ENCODE measurements at places on chromosomes 12 and 14. TPM values are rescaled to one million over a fixed set of nuclear protein-coding genes. Genes with fewer than 3 reads are reported as not detected.

The AHNAK2 gene
- 0.15 TPM for total RNA-seq

The DCN gene
- not detected for total RNA-seq

The TXNDC16 gene
- 7.6 TPM for total RNA-seq

The TSPAN19 gene
- not detected for total RNA-seq

The IFI27L2 gene
- 38.2 TPM for total RNA-seq

The IPO8 gene
- 60.5 TPM for total RNA-seq

The EGLN3 gene
- 4.0 TPM for total RNA-seq

The KRT79 gene
- not detected for total RNA-seq

GRCh38 chr12:11639454-11639853, 10.0 kb upstream of the ETV6 start:
- no peaks in the 10 kb centered on the region for H3K4me1 ChIP-seq
- H3K4me3 ChIP-seq, result no peak overlapping the region
- H3K27me3 ChIP-seq, result no peaks in the 10 kb centered on the region
- no peak overlapping the region for H3K27ac ChIP-seq

DNA sequence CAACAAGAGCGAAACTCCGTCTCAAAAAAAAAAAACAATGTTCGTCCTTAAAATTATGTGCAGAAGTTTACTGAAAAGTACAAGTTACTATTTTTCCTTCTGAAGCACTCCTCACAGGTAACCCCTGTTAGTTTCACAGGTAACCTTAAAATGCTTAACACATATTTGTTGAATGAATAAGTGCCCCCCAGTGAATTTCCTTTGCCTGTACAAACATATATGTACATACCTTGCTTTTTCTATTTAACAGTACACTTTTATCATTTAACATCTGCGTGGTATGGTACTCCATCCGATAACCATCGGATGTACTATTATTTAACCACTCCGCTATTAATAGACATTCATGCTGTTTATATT, 1.4 kb upstream of the RAB35 start:
- peak overlapping the region; percentile 83 for H3K27ac ChIP-seq
- H3K4me1 ChIP-seq, result peaks cover 82% of the 10 kb centered on the region
- peak overlapping the region; percentile 75 for H3K4me3 ChIP-seq
- no peak for DNase-seq
- H3K27me3 ChIP-seq, result no peaks in the 10 kb centered on the region
- H3K36me3 ChIP-seq, result peaks cover 5% of the 10 kb centered on the region

- no peak overlapping the region for H3K4me3 ChIP-seq
- H3K27ac ChIP-seq, result no peak overlapping the region
- H3K36me3 ChIP-seq, result no peaks in the 10 kb centered on the region
- H3K27me3 ChIP-seq, result no peaks in the 10 kb centered on the region
Measured at GRCh38 chr12:59629890-59630289, 34.1 kb downstream of the SLC16A7 start.

DNA sequence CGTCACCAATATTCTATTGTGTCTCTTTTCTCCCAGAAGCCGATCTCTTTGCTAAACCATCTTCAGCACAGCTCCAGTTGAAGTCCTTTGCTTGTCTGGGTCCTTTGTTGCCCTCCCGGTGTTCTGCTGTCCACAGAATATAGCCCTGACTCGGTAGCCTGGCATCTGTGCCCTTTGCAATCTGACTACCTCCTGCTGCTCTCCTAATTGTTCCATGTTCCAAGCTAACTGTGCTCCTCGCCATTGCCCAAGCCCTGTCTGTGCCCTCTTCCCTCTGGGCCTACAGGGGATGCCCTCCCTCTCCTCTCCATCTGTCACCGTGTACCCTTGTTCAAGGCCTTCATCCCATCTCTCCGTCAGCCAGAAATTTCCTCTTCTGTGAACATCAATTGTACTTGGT, 306.3 kb downstream of the APAF1 start:
- H3K36me3 ChIP-seq, result no peaks in the 10 kb centered on the region
- H3K27me3 ChIP-seq, result no peaks in the 10 kb centered on the region
- H3K27ac ChIP-seq, result no peak overlapping the region
- H3K4me3 ChIP-seq, result no peak overlapping the region
- DNase-seq, result no peak

DNA sequence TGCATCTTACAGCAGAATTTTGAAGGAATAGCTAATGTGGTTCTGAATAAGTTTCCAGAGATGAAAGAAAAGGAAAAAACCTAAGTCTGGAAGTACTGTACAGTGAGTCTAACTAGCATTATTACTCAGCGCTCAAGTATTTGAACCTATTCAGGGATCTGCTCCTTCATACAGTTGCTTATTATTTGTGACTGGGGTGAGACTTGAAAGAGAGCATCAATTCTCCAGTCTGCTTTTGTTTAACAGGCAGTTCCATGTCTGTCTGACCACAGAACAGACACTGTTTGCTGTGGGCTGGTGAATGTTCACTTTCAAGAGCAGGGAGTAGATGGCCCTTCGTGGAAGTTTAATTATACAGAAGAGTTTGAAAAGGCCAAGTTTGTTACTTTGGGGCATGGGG, 9.3 kb downstream of the ETV6 start:
- no peaks in the 10 kb centered on the region for H3K27me3 ChIP-seq
- H3K4me1 ChIP-seq, result peaks cover 90% of the 10 kb centered on the region
- no peaks in the 10 kb centered on the region for H3K36me3 ChIP-seq
- DNase-seq, result no peak

DNA sequence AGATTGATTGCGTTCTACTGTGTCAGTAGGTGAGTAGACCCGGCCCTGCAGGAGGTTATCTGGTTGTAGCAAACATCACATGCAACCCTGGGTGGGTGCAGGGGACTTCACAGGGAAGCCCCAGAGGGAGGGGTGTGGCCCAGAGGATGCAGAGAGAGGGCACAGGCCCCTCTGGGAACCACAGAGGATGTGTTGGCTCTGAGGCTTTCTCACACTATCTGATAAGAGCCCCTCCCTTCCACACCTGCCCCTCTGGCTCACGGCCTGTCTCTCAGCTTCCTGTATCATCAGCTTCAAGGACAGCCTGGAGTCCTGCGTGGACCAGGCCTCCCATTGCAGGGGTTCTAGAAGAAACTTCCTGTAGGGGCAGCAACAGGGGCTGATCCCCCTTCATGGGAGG, 101.9 kb downstream of the RIN3 start:
- no peaks in the 10 kb centered on the region for H3K36me3 ChIP-seq
- peak overlapping the region; percentile 64 for H3K27ac ChIP-seq
- peak; percentile 83 for DNase-seq
- H3K4me3 ChIP-seq, result no peak overlapping the region
- no peaks in the 10 kb centered on the region for H3K27me3 ChIP-seq

DNA sequence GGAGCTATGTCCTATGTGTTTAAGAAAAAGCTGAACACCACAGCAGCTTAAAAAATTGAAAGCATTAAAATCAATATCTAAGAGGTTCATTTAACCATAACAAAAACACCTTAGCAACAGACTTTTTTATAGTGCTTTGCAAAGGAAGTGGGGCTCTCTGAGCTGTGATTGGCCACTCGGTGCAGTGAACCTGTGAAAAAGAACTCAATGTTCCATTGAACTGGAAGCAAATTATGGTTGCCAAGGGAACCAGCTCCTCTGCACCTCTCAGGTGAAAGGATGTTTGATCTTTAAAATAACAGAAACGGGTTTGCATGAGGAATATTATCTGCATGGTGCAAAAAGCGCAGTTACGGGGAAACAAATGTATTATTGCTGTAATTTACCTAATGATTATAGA, 149.4 kb downstream of the SNAPC1 start:
- no peak overlapping the region for H3K4me3 ChIP-seq
- H3K27me3 ChIP-seq, result peaks cover 5% of the 10 kb centered on the region
- H3K27ac ChIP-seq, result no peak overlapping the region
- H3K36me3 ChIP-seq, result no peaks in the 10 kb centered on the region
- peak; percentile 9 for DNase-seq
- no peaks in the 10 kb centered on the region for H3K4me1 ChIP-seq

DNA sequence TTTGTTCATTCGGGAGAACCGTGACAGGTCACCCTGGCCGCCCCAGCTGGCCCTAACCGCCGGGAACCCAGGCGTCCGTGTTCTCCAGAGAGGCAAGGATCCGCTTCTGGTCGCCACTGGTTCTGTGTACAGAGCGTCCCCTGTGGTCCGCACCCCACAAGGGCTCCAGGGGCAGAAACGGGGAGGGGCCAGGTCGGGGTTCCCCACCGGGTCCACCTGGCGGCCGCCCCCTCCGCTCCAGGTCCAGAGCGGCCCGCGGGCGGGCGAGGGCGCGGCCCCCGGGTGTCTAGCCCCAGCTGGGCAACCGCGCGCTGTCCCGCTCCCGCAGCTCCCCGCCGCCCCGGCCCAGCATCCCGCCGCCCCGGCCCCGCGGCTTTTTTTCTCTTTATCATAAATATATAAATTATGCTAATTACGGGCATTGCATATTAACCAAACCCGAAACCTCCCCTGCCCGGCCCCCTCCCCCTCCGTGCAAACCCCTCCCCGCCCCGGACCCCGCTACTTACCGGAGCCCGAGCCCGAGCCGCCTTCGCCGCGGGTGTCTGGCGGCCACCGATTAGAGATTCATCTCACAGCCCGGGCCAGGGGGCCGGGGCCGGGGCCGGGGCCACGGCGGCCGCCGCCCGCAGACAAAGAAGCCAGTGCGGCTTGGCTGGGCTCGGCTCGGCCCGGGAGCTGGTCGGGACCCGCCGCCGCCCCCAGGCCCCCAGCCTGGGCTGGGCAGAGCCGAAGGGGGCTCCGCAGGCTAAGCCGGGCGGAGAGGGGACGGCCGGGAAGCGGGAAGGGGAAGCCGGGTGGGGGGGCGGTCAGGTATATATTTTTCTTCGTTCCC, 512 bp downstream of the POU6F1 start:
- peak; percentile 70 for DNase-seq
- H3K36me3 ChIP-seq, result no peaks in the 10 kb centered on the region
- H3K4me3 ChIP-seq, result peak overlapping the region; percentile 99
- peaks cover 25% of the 10 kb centered on the region for H3K4me1 ChIP-seq

- peak within 1 kb of the TSS; percentile 94 for H3K27ac ChIP-seq
- DNase-seq, result no peak
- H3K27me3 ChIP-seq, result no peaks in the 10 kb centered on the region
- H3K4me3 ChIP-seq, result peak within 1 kb of the TSS; percentile 95
- peaks cover 73% of the 10 kb centered on the region for H3K4me1 ChIP-seq
- peaks cover 4% of the 10 kb centered on the region for H3K36me3 ChIP-seq
Measured at GRCh38 chr14:91113829-91114078, at the start of gene DGLUCY. Gene DGLUCY (plus strand): TSS chr14:91114073. CDS start chr14:91160295, 46,222 bp downstream.

GRCh38 chr12:24600996-24601395, 347.9 kb downstream of the BCAT1 start:
- H3K4me1 ChIP-seq, result no peaks in the 10 kb centered on the region
- DNase-seq, result no peak
- no peak overlapping the region for H3K27ac ChIP-seq
- no peaks in the 10 kb centered on the region for H3K36me3 ChIP-seq

DNA sequence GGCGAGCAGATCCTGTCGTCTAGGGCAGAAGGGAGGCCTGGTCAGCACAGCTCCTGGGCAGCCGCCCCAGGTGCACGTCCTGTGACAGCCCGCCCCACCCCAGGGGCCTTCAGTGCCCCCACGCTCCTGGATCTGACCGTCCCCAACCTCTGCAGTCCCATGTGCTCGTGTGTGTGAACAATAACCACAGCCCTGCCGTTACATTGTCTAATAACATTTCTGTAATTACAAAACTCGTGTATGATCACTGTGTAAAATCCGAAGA, 39.8 kb downstream of the CHGA start:
- H3K36me3 ChIP-seq, result peaks cover 6% of the 10 kb centered on the region
- no peak overlapping the region for H3K27ac ChIP-seq
- H3K4me3 ChIP-seq, result no peak overlapping the region
- H3K27me3 ChIP-seq, result no peaks in the 10 kb centered on the region
- H3K4me1 ChIP-seq, result no peaks in the 10 kb centered on the region

- no peaks in the 10 kb centered on the region for H3K36me3 ChIP-seq
- H3K27ac ChIP-seq, result no peak overlapping the region
- H3K4me3 ChIP-seq, result no peak overlapping the region
Measured at GRCh38 chr14:77804592-77804991, 4.7 kb downstream of the ADCK1 start.

- H3K27me3 ChIP-seq, result no peaks in the 10 kb centered on the region
- H3K4me1 ChIP-seq, result no peaks in the 10 kb centered on the region
- H3K27ac ChIP-seq, result no peak overlapping the region
- no peak overlapping the region for H3K4me3 ChIP-seq
Measured at GRCh38 chr12:29566441-29566840, 69.0 kb upstream of the OVCH1 start.

GRCh38 chr12:1473418-1473817, 121.0 kb downstream of the FBXL14 start:
- H3K36me3 ChIP-seq, result no peaks in the 10 kb centered on the region
- H3K27ac ChIP-seq, result no peak overlapping the region
- peaks cover 15% of the 10 kb centered on the region for H3K4me1 ChIP-seq

- DNase-seq, result no peak
- peaks cover 20% of the 10 kb centered on the region for H3K4me1 ChIP-seq
- H3K36me3 ChIP-seq, result peaks cover 48% of the 10 kb centered on the region
Measured at GRCh38 chr12:62299617-62300016, 39.4 kb downstream of the USP15 start.

- H3K4me1 ChIP-seq, result no peaks in the 10 kb centered on the region
- H3K27me3 ChIP-seq, result no peaks in the 10 kb centered on the region
- no peaks in the 10 kb centered on the region for H3K36me3 ChIP-seq
- no peak overlapping the region for H3K4me3 ChIP-seq
- H3K27ac ChIP-seq, result no peak overlapping the region
- DNase-seq, result no peak
Measured at GRCh38 chr12:10102322-10102721, 3.5 kb upstream of the CLEC1A start.

DNA sequence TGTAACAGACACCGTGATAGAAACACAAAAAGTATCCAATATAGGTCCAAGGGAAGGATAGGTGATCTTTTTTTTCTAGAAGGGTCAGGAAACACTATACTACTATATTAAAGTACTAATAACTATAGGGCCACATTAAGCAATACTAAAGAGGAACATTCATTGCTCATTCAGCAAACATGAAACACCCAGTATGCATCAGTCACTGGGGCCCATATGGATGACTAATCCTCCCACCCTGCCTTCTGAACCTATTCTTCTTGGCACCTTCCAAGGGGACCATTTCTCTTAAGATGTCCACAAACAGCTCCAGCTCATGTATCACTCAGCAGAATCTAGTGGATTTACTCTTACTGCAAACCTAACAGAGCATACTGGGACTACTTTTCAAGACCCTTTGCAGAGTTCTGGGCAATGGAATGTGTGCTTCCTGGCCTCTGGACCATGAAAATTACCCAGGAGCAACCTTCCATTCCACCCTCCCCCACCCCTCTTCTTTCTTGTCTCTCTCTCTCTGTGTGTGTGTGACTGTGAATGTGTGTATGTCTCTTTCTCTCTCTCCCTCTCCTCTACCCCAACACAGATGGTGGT, 187.9 kb downstream of the EPS8 start:
- H3K27ac ChIP-seq, result no peak overlapping the region
- H3K36me3 ChIP-seq, result no peaks in the 10 kb centered on the region
- no peaks in the 10 kb centered on the region for H3K27me3 ChIP-seq

Measured in CD4-positive, alpha-beta memory T cell (primary cell).